ENCODE measurements at places on chromosomes 3 and 15. TPM values are rescaled to one million over a fixed set of nuclear protein-coding genes. Genes with fewer than 3 reads are reported as not detected.

POPDC2 gene
- 1.7 TPM for total RNA-seq

FYCO1 gene
- total RNA-seq: 4.7 TPM

ALDH1L1 gene
- total RNA-seq: 4.7 TPM

CILP gene
- total RNA-seq: 0.27 TPM

AADACL2 gene
- total RNA-seq: not detected

HRG gene
- total RNA-seq: not detected

TJP1 gene
- 82.0 TPM for total RNA-seq

PLSCR2 gene
- total RNA-seq: not detected

ARNT2 gene
- 75.5 TPM for total RNA-seq

IQSEC1 gene
- 27.2 TPM for total RNA-seq

MUSTN1 gene
- total RNA-seq: 0.82 TPM

ANKRD34C gene
- 2.4 TPM for total RNA-seq

RETNLB gene
- not detected for total RNA-seq

CYP1A2 gene
- not detected for total RNA-seq

ROBO2 gene
- 236 TPM for total RNA-seq

ADAMTS9 gene
- 31.1 TPM for total RNA-seq

CCR3 gene
- total RNA-seq: not detected

DUOXA2 gene
- not detected for total RNA-seq

FOXB1 gene
- total RNA-seq: 0.91 TPM

VGLL3 gene
- total RNA-seq: 2.5 TPM

ARRDC4 gene
- total RNA-seq: 20.4 TPM

LRRC49 gene
- 106 TPM for total RNA-seq

All from cerebellum (tissue), 4 donors.